ENCODE measurements at places on chromosomes 4 and X.
A peak's percentile ranks its signal among the peaks of the same experiment; 100 is the strongest.

DNA sequence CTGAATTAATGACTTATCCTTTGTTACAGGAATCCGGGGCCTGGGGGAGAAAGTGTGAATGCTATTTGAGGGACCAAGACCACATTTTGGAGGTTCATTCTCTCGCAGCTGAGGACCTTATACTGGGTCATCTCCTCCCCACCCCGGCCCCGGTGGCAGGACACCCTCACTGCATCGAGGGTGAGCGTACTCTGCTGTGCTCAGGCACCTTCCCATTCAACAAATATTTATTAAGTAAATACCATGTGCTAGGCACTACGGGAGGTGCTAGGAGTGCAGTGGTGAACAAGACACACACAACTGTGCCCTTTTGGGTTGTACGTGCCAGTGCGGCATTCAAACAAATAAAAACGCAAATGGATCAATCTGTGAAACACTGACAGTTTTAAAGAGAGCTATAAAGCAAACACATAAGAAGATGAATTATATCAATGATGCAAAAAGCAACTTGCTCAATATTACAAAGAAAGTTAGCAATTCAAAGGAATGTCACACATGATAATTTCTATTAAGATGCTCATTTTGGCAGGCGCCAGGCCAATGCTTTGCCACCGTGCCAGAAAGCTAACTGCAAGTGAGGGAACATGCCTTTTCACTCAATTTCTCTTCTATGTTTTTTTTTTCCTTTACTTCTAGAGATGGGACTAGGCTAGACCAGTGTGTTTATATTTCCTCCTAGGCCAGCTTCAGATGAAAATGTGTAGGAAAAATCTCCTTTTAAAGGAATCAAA, 24.6 kb downstream of the ADGRG2 start:
- no peak for DNase-seq

DNA sequence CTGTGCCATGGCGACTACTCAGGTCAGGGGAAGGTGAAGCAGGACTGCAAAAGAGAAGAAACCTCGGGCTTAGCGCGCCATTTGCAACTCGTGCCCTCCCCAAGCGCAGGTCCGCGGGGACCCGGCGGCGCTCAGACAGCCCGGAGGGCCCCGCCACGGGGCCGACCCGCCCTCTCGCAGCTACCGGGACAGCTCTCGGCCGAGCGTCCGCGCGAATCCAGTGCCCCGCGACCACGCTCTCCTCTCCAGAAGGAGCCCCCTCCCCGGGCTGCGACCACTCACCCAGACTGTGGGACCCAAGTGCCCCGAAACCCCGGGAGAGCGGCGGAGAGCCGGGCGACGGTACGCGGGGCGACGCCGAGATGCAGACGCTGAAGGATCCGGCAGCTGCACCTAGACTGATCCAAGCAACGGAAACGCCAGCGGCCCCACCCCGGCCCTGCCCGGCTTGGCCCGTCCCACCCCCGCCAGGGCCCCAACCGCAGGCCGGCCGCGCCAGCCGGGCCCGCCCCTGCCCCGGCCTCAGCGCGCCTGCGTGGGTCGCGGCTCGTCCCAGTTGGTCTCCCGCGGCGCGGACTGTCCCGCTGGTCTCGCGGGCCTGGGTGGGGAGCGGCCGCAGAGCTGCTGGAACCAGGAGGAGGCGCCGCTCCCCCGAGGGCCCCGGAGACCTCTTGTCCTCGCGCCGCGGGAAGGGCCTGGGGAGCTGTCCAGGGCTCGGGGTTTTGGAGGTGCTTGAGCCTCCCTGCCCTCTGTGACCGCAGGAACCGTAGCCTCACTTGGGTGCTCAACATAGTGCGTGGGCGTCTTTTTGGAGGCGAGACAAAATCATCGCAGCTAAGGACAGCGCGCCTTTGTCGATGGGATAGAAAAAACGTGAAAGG, at the start of gene ANXA5:
ANXA5 (minus strand) TSS at position 400 of the 881 bp plus-strand sequence; CDS start at position 9, 391 bp downstream.
- DNase-seq: peak; percentile 89

- DNase-seq: no peak
Measured at GRCh38 chr4:12584116-12584875, 899.8 kb downstream of the RAB28 start.

- DNase-seq: no peak
Measured at GRCh38 chrX:112851806-112852205, 11.2 kb upstream of the AMOT start.

DNA sequence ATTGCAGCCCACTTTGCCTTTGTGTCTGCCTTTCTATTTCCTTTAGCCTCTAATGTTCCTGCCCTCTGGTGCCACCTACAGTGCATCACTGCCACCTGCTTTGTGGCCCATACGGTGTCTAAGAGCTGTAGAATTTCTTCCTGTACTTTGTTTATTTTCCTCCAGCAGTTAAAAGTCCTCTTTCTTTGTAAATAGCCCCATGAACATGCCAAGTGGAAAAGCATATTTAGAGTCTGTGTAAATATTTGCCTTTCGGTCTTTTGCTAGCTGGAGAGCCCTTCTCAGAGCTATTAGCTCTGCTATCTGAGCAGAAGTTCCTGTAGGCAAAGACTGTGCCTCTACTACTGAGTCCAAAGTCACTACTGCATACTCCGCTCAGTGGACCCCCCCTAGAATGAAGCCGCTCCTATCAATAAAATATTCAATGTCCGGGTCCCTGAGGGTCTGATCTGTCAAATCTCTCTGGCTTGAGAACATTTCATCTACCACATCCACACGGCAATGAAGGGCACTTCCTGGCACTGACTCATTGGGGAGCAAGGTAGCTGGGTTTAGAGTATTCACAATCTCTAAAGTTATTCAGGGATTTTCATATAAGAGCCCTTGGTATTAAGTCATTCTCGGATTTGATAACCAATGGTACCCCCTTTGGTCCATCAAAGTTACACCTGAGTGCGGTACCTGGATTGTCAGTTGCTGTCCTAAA, 36.3 kb downstream of the SULT1E1 start:
- DNase-seq: no peak

DNA sequence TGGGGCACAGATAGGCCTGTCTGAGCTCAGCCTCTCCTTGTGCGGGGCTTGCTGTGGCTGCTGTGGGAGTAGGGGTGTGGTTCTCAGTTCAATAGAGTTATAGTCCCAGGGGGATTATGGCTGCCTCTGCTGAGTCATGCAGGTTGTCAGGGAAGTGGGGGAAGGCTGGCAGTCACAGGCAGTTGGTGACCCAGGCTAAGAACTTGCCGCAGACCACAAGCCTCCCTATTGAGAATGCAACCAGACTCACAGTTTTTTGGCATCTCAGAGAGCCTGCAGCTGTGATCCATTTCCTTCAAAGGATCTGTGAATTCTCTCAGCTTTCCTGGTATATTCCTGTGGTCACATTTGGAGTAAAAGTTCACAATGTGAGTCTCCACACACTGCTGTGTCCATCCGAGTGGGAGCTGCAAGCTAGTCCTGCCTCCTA, 364.9 kb downstream of the ZNF674 start:
- DNase-seq: no peak

DNA sequence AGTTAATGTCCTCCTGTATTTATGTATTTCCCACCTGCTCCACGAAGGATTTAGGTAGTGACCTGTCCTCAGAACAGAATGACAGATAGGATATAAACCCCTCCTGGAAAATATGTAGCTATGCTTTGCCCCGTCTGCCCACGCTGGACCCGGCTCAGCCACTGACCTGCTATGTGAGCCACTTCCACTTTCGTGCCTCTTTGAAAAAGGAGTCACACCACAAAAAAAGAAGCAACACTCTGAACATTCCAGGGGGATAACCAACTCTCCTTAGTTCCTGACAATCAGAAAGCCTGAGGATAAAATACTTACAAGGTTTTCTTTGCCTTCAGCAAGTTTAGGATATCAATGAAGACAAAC, 11.1 kb downstream of the ACSL1 start:
- DNase-seq: no peak
